NCI-H82 (cell line): ENCODE measurements at places on chromosomes 12 and 14.

DNA sequence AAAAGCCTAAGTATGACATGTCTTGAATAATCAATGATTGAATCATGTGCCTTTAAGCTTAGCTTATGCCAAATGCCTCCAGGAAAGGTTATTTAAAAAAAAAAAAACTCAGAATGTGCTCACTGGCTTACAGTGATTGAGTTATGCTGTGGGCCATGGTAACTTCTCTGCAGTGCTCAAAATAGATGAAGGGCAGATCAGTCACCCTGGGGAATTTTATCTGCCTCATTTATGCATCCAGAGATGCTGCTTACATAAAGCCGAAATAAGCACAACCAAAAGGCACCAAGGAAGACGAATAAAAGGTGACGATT, 118.7 kb upstream of the MDM1 start:
- no peak for DNase-seq

- no peak for DNase-seq
These were observed 37.2 kb downstream of the APOBEC1 start for GRCh38 chr12:7628381-7628961.

DNA sequence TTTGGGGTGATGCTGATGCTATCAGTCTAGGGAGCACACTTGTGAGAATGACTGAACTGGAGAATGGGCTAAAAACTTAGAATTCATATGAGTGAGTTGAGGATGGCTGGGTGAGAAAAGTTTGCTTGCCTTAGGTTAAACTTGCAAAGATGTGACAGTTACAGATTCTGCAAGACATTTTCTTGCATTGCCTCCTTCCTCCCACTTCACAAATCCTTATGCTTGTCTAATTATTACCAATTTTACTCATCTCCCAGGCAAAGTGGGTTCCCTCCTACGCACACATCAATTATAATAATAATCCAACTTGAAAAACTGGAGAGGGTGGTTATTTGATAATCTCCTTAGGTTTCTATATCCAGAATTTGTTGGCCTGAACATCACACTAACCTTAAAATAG, 50.9 kb downstream of the ATP2B1 start:
- DNase-seq, result no peak

- DNase-seq, result peak; percentile 41
These were observed 2.4 kb upstream of the DYNC1H1 start for GRCh38 chr14:101961746-101962502.

- DNase-seq, result peak; percentile 24
These were observed 91.0 kb downstream of the SLC8A3 start for GRCh38 chr14:70097576-70098249.

GRCh38 chr12:123457980-123458779, at the start of gene SNRNP35:
TSS of gene SNRNP35 (plus strand) at chr12:123458139. CDS start at chr12:123465541, 7,402 bp downstream.
- peak; percentile 92 for DNase-seq
